ENCODE measurements at places on chromosomes 11 and 22. TPM values are rescaled to one million over a fixed set of nuclear protein-coding genes. Genes with fewer than 3 reads are reported as not detected.
A peak's percentile ranks its signal among the peaks of the same experiment; 100 is the strongest.

- H3K36me3 ChIP-seq: no peaks in the 10 kb centered on the region
- H3K4me1 ChIP-seq: no peaks in the 10 kb centered on the region
- no peaks in the 10 kb centered on the region for H3K27me3 ChIP-seq
- H3K4me3 ChIP-seq: no peak overlapping the region
- DNase-seq: no peak
Observed at GRCh38 chr11:1375955-1376258, 13.8 kb upstream of the BRSK2 start.

DNA sequence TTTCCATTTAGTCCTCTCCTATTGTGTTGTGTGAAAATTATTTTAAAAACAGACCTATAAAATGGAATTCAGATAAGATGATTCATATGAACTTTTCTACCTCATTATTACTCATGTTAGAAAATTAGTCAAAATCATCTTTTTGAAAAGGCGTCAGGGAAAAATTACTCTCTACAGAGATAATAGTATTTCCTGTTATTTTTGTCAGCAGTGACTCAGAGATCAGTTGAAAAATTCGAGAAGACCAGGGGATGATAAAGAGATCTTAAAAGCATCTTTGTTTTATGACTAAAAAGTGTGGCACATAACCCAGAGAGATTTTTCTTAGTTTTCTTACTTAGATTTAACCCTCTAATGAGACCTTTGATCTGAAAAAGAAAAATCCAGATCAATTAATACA is 157.9 kb upstream of the CARD18 start:
- H3K27me3 ChIP-seq: no peaks in the 10 kb centered on the region
- no peaks in the 10 kb centered on the region for H3K36me3 ChIP-seq
- no peak overlapping the region for H3K27ac ChIP-seq
- H3K4me1 ChIP-seq: no peaks in the 10 kb centered on the region

The TRIM49 gene
- total RNA-seq: not detected

The GLYAT gene
- not detected for total RNA-seq

The ARHGAP20 gene
- 0.84 TPM for total RNA-seq

GRCh38 chr11:76782531-76783293 is 444 bp upstream of the TSKU start:
- H3K27ac ChIP-seq: peak overlapping the region; percentile 67
- peaks cover 3% of the 10 kb centered on the region for H3K4me1 ChIP-seq
- no peaks in the 10 kb centered on the region for H3K36me3 ChIP-seq
- no peaks in the 10 kb centered on the region for H3K27me3 ChIP-seq
- peak; percentile 94 for DNase-seq
- H3K4me3 ChIP-seq: peak overlapping the region; percentile 80

- H3K27me3 ChIP-seq: no peaks in the 10 kb centered on the region
- no peak overlapping the region for H3K27ac ChIP-seq
Observed at GRCh38 chr11:60835534-60835846, 6.4 kb upstream of the CCDC86 start.

- no peak for DNase-seq
- H3K27ac ChIP-seq: no peak overlapping the region
- H3K36me3 ChIP-seq: no peaks in the 10 kb centered on the region
- no peak overlapping the region for H3K4me3 ChIP-seq
- H3K27me3 ChIP-seq: no peaks in the 10 kb centered on the region
Observed at GRCh38 chr11:134786636-134787035, 374.6 kb upstream of the B3GAT1 start.

- peaks cover 2% of the 10 kb centered on the region for H3K27me3 ChIP-seq
- H3K27ac ChIP-seq: no peak overlapping the region
- H3K4me1 ChIP-seq: no peaks in the 10 kb centered on the region
- H3K4me3 ChIP-seq: no peak overlapping the region
Observed at GRCh38 chr11:116096272-116096995, 592.2 kb upstream of the CADM1 start.

GRCh38 chr22:49760630-49761571 is 66.8 kb downstream of the BRD1 start:
- no peak overlapping the region for H3K27ac ChIP-seq
- no peaks in the 10 kb centered on the region for H3K4me1 ChIP-seq
- DNase-seq: no peak
- no peak overlapping the region for H3K4me3 ChIP-seq

GRCh38 chr11:61994981-61995380 is 27.5 kb upstream of the FTH1 start:
- H3K27me3 ChIP-seq: no peaks in the 10 kb centered on the region
- no peaks in the 10 kb centered on the region for H3K4me1 ChIP-seq
- H3K27ac ChIP-seq: no peak overlapping the region
- DNase-seq: no peak
- no peak overlapping the region for H3K4me3 ChIP-seq
- no peaks in the 10 kb centered on the region for H3K36me3 ChIP-seq

DNA sequence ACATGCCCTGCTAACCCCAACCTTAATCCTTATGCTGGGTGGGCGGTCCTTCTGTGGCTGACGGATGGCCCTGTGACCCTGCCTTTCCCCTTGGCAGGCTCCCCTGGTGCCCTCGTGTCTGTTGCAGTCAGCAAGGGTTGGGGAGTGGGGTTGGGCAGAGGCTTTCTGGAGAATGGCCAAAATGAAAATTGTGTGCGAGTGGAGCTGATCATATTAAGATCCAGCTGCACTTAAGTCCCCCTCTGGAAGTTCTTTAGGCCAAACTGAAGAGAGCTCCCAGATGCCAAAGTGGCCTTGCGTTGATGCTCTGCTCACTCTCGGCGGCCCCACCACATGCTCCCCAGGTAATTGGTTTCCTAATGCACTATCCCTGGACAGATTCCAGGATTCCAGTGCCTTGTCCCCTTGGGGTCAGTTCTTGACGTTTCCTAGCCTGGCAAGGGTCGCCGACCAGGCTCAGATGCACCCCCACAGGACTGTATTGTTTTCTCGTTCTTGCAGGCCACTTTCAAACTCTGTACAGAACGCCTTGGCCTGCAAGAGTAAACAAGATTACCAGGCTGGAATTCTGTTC is 16.4 kb upstream of the C11orf96 start:
- peaks cover 22% of the 10 kb centered on the region for H3K4me1 ChIP-seq
- no peaks in the 10 kb centered on the region for H3K36me3 ChIP-seq
- H3K4me3 ChIP-seq: no peak overlapping the region
- DNase-seq: peak; percentile 59
- no peaks in the 10 kb centered on the region for H3K27me3 ChIP-seq
- H3K27ac ChIP-seq: no peak overlapping the region

The PGA5 gene
- total RNA-seq: 0.19 TPM

GRCh38 chr11:120149246-120149645 is 11.3 kb upstream of the TRIM29 start:
- no peaks in the 10 kb centered on the region for H3K36me3 ChIP-seq
- no peak overlapping the region for H3K4me3 ChIP-seq
- DNase-seq: no peak
- peaks cover 7% of the 10 kb centered on the region for H3K27me3 ChIP-seq
- no peak overlapping the region for H3K27ac ChIP-seq

Data from psoas muscle (tissue), 8 donors.